ENCODE measurements at places on chromosomes 13 and 19.

- no peak for DNase-seq
These were observed 600 bp downstream of the UBE2S start for GRCh38 chr19:55406826-55407549.

GRCh38 chr19:3365836-3366752 lies at the start of gene NFIC:
Gene NFIC (plus strand): TSS chr19:3366583. CDS start chr19:3366637, 54 bp downstream.
- DNase-seq = peak; percentile 79

- DNase-seq = no peak
These were observed 1.7 kb downstream of the PCDH8 start for GRCh38 chr13:52846567-52847321.

DNA sequence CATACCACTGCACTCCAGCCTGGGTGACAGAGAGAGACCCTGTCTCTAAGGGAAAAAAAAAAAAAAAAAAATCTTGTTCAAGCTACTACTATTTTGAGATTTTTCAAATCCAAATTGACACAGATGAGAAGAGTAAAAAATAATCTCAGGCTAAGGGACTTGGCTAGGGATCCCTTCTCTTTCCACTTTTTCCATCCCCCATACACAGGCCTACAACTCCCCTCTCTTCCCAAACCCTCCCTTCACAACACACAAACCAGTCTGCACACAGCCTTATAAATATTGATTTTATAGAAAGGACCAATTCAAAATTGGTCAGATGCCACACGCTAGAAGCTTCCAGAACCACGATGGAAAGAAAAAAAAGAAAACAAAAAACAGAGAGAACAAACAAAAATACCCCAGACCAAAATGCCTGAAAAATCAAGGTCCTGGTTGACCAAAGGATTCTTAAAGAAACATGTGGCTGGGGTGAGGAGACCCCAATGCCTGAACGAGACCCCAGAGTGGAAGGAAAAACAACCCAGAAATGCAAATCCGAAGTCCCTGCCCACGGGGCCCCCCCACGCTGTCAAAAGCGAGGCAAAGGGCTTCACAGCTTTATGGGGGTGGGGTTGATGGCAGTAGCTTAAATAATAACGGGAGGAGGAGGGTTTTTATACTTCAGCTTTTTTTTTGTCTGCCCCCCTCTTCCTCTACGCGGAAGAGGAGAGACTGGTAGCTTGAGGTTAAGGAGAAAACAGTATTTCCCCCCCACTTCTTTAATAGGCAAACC lies 18.1 kb downstream of the QPCTL start:
- no peak for DNase-seq

GRCh38 chr19:31553112-31553845 lies 204.0 kb upstream of the TSHZ3 start:
- no peak for DNase-seq

- DNase-seq = no peak
These were observed 16.9 kb downstream of the GPC6 start for GRCh38 chr13:93243375-93244063.

DNA sequence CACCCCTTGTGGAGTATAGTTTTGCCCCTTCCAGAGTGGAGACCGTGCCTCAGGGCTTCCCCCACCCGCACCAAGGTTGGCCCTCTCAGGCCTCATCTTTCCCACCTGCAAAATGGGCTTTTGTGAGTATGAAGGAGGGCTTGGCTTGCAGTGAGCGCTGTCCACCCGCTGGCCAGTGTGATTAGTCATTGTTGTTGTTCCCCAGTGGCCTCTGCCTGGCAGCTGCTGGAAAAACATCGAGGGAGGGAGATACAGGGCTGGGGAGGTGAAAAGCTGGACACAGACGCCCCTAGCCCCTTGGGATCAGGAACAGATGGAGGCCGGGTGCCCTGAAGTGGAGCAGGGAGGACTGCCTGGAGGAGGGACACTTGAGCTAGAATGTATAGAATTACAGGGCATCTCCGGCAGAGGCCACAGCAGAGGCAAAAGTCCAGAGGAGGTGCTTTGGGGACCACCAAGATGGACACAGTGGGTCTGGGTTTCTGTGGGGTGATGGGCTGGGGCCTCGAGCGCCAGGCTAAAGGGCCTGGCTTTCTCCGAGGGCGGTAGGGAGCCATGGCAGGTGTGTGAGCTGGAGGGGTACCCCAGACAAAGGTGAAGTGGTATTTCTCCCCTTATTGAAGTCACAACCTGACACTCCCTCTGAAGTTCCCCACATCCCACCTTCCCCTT lies 3.9 kb upstream of the IL12RB1 start:
- no peak for DNase-seq

GRCh38 chr19:4064149-4064495 lies 2.6 kb downstream of the ZBTB7A start:
- DNase-seq = no peak

DNA sequence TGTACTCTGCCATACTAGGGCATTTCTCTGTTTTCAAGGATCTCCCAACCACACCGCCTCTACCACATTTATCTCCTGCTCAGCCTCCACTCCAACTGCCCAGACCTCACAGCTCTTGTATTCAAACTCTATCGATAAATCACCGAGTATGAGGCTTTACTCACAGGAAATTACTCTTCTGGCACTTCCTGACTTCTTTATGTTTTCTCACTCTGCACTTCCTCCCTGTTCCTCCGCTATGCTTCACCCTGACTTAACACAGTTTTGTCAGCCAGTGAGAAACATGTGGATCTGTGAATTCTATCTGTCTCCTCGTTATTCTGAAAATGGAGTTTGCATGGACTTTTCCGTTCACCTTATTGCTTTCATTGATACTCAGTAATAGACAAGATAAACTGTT lies 2.6 kb upstream of the CARD8 start:
- DNase-seq = no peak

GRCh38 chr19:40519352-40520322 lies 52.8 kb downstream of the SPTBN4 start:
- DNase-seq = no peak

- DNase-seq = no peak
These were observed 393.1 kb downstream of the KLF12 start for GRCh38 chr13:73741111-73741510.

GRCh38 chr19:57651654-57651996 lies 17.1 kb upstream of the ZSCAN4 start:
- DNase-seq = no peak

GRCh38 chr13:78679329-78679728 lies 20.4 kb upstream of the OBI1 start:
- no peak for DNase-seq

DNA sequence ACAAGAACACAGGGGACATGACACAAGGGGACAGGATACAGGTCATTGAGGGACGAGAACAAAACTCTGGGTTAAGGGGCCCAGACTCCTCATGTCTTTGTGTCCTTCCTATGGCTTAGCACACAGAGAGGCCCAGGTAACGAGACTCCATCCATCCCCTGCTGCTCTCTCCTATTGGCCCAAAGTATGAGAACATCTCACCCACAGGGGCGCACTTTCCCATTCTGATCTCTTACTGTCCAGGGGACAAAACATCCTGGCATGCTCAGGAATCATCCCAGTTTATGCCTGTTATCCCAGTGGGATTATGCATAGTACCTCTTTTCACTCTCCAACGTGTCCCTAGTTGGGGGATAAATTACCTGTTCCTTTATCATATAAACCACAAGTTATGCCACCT lies 19.2 kb downstream of the C13orf42 start:
- DNase-seq = no peak

GRCh38 chr13:112685896-112686295 lies 3.9 kb upstream of the ATP11A start:
- DNase-seq = no peak

GRCh38 chr19:50178859-50179537 lies 15.9 kb upstream of the IZUMO2 start:
- DNase-seq = no peak

DNA sequence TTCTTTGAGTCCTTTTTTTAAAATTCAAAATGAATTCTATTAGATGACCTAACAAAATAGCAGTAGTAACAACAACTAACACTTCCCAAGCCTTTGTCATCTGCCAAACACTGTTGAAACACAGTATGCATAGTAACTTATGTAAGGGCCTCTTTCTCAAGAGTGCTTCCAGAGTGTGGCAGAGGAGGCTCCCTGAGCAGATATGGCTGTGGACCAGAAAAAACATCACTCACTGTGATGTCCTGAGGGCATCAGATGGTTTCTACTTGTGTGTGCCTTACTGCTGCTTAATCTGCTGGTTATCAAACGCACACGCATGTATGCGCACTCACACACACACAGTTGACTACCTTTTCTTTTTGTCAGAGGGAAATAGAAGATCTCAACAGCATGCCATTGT lies 110.8 kb downstream of the DLEU7 start:
- no peak for DNase-seq

- peak; percentile 99 for DNase-seq
These were observed at the start of gene ISOC2 for GRCh38 chr19:55461259-55461973. Gene ISOC2 (minus strand): TSS chr19:55461642. CDS start chr19:55456486, 5,156 bp downstream.

GRCh38 chr13:89393758-89394304 lies 1722.7 kb downstream of the SLITRK5 start:
- DNase-seq = no peak

DNA sequence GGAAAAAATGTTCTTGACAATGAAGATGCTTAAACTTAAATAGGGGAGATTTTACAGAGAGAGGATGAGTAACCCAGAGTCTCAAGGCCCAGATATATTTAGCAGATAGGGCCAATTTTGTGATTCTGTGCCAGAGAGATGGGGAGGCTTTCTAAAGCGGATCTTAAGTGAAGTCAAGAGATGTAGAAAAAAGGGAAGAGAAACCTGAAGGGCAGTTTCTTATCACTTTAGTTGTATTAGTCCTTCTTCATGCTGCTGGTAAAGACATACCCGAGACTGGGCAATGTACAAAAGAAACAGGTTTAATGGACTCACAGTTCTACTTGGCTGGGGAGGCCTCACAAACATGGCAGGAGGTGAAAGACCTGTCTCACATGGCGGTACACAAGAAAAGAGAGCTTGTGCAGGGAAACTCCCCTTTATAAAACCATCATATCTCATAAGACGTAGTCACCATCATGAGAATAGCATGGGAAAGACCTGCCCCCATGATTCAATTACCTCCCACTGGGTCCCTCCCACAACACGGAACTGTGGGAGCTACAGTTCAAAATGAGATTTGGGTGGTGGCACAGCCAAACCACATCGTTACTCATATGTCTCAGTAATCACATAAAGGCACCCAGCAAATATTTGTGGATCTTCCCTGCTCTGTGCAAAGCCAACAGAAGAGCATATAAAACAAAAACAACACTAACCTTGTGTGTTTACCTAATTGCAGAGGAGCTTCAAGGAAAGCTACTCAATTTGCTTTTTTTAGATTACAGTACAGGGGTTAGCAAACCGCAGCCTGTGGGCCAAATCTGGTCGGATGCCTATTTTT lies 102.6 kb upstream of the MYCBP2 start:
- DNase-seq = no peak

- DNase-seq = no peak
These were observed 8.5 kb downstream of the CYSLTR2 start for GRCh38 chr13:48662226-48662625.

DNA sequence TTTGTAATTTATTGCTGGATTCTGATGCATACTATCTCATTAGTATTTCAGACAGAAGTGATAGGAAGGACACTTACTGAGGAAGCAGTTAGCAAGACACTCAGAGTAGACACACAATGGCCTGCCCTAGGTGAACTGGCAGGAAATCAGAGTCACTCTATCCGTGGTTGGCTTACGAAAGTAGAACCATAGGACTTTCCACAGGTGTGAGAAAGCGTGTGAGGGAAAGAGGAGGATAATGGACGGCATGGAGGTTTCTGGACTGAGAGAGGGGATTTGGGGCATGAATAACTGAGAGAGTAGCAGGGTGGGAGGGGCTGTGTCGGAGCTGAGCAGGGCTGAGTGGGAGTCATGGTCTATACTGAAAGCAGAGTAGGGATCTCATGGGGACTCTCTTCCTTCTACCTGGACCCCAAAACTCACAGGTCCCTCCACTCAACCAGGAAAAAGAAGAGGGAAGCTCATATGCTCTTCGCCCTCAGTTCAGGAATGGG lies 18.7 kb upstream of the EID2 start:
- no peak for DNase-seq

GRCh38 chr19:51698296-51698695 lies 5.2 kb downstream of the SPACA6 start:
- no peak for DNase-seq

- DNase-seq = no peak
These were observed 17.6 kb downstream of the ZNF791 start for GRCh38 chr19:12628040-12629022.

DNA sequence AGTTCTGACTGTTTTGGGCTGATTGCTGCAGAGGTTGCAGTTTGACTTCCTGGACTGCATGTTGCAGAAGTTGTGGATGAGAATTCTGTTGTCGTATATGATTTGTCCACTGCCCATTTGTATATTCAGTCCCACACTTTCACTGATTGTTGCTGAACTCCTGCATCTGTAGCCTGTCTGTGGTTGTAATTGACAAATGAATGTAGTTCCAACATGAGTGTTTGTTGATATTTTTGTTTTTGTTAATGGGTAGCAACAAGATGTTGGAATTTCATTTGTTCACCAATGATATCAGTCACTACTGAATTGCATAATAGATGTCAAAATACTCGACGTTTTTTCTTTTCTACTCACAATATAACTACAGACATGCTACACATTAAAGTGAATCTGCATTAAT lies 533.9 kb downstream of the DCT start:
- DNase-seq = no peak

DNA sequence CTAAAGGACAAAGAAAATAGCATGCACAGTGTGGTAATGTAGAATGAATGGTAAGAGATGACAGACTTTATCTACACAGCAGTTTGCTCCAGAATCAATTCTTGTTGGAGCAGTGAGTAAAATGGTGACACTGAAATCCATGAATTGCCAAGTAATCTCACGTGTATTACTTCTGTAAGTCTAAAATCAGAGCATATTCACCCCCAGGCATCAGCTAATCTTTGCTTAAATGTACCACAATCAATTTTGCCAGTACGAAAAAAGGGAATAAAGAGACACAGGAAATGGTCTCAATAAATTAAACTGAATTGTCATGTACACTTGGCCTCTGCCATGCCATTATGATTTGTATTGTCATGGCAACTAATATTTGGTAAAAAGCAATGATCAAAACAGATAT lies 294.2 kb downstream of the PCDH17 start:
- DNase-seq = no peak

- peak; percentile 14 for DNase-seq
These were observed 94.9 kb upstream of the MCF2L start for GRCh38 chr13:112873851-112874750.

DNA sequence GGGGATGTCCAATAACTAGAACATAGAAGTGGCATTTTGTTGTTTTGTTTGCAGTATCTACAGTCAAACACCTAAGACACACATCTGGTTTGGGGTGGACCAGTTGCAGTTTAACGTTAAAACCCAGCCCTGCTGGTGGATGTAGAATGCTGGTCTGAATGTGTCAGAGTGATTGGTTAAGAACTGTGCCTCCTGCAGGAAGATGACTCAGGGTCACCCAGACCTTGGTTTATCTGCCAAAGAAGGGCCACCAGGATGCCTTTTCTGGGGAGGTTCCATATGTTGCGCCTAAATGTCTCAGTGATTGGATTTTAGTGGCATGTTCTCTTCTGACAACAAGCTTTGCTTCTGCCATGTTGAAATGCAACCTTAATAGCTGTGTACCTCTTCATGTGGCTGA lies 23.1 kb downstream of the ZNF536 start:
- DNase-seq = no peak
